Esophagus squamous epithelium (tissue), 5 donors: ENCODE measurements at places on chromosomes 13 and 19.

DNA sequence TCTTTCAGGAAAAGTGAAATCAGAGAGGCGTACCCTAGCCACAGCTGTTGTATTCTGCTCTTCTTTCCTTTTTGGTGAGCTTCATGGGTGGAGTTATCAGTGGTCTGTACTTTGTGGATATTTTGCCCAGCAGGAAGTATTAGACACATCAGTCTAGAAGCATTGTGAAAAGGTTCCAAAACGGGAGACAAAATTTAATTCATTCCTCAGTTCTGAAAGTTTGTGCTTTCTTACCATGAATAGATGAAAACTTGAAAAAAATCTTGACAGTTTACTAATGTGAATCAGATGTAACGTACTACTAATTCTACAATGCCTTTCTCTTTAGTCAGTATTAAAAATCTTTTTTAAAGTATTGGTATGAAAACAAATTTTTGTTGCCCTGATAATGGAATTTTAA lies 116.8 kb downstream of the DNAJC3 start:
- DNase-seq = no peak

DNA sequence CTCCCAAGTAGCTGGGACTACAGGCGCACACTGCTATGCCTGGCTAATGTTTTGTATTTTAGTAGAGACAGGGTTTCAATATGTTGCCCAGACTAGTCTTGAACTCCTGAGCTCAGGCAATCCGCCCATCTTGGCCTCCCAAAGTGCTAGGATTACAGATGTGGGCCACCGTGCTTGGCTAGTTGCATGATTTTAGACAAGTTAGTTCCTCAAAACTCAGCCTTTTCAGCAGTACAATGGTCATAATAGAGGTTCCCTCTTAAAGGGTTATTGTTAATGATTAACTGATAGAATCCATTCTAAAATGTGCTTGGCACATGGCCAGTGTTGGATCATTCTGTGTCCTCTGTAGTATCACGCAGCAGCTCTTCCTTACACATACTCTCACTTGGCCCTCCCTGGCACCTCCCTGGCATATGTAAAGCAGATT lies 19.5 kb upstream of the IFT88 start:
- no peak for DNase-seq

- DNase-seq = no peak
Measured at GRCh38 chr19:38267761-38268483, 3.5 kb downstream of the SPINT2 start.

- DNase-seq = no peak
Measured at GRCh38 chr13:60229708-60230272, 66.1 kb upstream of the DIAPH3 start.

DNA sequence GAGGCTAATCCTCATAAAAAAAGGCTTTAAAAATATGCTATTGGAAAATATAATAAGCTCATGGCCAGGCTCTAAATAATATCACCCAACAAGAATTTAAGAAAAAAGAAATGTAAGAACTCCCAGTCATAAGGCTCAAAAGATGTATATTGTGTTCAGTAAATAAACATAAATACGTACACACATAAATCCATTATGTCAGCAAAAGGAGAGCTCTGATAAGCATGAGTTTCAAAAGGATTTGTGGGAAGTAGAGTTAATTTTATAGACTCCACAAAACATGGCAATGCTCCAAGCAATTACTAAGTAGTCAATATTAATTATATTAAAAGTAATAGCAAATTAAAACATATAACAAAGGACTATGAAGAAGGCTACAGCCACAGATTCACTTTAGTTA lies 37.3 kb upstream of the TRPC4 start:
- no peak for DNase-seq

DNA sequence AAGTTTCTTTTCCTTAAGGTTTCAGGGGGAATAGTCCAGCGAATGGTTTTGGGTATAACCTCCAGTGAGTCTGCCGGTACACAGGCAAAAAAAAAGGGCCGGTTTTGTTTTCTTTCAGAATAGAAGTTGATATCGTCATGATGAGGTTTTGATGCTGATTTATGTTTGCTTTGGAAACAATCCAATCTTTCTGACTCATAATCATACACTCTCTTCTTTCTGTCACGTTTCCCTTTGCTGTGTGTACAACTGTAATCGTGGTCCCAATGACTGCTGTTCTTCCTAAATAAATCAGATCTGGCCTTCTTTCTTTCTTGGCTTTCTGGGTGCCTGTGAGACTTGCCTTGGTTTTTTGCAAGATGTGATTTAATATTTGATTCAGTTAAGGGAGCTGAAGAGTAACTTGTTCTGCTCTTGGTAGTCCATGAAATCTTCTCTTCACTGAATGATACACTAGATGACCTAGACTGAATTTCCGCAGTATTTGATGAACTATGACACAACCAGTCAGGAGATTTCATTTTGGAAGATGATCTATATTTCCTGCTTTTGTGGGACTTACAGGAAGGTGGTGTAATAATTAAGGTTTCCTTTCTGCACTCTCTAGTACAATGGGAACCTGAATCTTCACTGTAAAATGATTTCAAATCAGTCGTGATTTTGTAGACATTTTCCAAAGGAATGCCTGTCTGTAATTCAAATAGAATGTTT lies 34.9 kb upstream of the METTL21C start:
- no peak for DNase-seq

DNA sequence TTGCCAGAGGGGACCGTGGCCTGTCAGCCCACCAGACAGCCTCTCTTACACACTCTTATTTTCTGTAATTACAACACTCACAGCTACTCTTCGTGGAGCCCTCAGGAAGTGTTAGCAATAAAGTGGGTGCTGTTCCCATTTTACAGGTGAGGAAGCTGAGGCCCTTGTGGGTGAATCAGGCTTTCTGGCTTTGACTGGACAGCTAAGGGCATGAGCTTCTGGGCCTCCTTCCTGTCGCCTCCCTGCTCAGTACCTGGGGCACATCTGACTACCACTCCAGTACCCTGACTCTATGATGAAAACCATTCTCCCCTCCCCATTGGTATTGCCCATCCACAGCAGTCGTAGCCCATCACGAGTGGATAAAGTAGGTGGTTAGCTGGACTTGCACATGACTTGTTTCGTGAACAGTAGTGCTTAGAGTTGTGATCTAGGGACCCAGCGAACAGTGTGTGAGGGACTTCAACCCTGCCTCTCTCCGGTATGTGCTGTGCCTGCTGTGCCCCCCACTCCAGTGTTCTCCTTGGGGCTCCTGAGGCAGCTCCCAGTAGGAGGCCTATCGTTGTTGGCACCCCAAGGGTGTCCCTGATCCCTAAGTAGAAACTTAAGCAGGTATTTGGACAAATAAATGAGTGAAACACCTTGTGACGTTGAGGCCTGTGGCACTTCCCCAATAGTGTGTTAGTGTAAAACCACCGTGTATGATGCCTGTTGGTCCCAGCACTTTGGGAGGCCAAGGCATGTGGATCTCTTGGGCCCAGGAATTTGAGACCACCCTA lies 38.6 kb downstream of the GATAD2A start:
- no peak for DNase-seq

DNA sequence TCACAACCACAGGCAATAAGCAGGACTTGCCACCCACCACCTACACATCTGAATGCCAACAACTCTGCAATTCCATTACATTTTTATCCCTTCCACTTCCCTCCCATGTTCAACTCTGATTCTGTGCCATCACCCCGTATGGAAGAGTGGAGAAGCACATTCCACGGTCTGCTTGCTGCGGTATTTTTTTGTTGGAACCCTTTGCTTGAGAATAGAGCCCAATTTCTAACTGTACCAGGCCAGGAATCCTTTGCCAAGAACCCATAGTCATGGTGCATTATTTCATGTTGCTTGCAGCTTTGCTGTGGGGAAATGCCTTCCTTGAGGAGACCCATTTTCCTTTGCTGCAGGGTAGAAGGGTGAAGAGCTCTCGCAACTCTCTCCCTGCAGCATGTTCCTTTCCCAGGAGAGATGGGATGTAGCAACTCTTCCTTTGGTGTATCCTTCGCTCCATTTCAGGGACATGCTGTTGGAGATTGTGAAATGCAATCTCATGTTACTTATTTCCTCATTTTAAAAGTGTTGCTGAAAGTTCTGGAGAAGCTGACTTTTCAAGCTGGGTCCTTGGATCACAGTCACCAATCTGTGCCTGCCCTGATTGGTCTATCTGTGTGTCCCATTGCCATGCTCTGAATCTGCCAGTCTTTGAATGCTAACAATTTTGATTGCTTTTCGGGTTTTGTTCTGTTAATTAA lies 69.8 kb upstream of the STARD13 start:
- no peak for DNase-seq

DNA sequence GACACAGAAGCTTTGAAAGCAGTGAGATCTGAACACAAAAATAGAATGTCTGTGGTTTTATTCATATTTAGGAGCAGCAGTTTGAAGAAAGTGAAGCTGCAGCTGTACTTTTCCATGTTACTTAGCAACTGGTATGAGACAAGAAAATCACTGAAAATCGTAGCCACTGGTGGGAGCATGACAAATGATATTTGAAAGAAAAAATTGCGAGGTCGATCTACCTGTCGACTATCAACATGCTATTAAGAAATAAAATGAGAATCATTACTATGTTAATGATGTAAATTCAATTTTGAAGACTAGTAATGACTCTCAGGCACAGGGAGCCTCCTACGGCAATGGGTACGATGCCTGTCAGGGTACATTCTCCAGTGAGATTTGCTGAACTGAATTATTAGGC lies 436.4 kb downstream of the SLITRK5 start:
- no peak for DNase-seq

DNA sequence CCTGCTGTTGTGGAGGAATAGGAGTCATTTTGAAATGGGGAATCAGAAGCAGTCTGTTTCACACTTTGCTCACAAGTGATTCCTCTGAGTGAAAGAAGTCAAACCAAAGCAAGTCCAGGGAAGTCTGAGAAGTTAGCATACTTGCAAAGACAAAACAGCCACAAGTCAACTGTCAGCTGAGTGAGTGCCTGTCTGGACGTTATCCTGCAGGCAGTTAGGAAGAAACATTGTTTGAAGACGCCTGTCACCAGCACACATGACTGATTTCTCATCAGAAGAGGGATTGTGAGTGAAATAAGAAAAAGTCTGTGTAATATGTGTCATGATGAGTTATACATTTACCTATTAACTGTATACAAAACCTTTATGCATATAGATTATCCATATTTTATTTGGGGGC lies 153.5 kb downstream of the KCNRG start:
- DNase-seq = no peak

DNA sequence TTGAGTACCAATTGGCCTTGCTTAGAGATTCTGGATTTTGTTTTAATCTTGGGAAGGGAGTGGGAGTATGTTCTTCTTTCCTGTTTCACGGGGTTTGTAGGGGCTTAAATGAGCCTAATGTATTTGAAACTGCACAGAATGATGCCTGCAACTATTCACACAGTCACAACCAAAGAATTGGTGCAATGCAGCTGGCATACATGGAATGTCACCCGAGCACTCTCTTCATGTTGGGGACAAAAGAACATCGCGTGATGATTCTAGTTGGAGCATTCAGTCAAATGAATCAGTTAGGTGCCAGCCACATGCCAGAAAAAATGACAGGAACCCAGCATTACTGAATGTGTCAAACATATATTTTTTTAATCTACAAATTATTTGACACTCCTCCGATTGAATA lies 22.1 kb downstream of the STARD13 start:
- no peak for DNase-seq

GRCh38 chr19:49871349-49871985 lies 4.1 kb upstream of the PNKP start:
- no peak for DNase-seq

GRCh38 chr19:30873003-30873402 lies 476.2 kb downstream of the TSHZ3 start:
- DNase-seq = no peak
